Right ventricle myocardium inferior (tissue), 1 donor: ENCODE measurements at places on chromosomes 7 and 10. TPM values are rescaled to one million over a fixed set of nuclear protein-coding genes. Genes with fewer than 3 reads are reported as not detected.

- no peak for DNase-seq
These were observed 4.8 kb upstream of the HYCC1 start for GRCh38 chr7:23018750-23019149.

DNA sequence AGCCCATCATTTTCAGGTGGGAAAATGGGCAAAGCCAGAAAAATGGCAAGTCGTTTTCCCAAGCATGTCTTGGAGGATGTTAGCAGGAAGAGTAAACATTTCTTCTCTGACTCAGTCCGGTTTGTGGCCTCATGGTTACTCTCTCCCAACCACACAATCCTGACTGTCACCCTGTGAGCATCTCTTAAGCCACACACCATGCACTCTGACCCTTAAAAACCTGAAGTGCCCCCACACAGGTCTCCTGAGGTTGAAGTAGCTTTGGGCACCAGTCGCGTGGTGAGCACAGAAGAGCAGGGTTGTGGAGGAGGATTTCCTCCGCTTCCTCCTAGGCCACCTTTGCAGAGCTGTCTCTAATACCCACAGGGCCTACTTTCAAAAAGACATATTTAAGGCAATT is 387.3 kb upstream of the NPVF start:
- no peak for DNase-seq

DNA sequence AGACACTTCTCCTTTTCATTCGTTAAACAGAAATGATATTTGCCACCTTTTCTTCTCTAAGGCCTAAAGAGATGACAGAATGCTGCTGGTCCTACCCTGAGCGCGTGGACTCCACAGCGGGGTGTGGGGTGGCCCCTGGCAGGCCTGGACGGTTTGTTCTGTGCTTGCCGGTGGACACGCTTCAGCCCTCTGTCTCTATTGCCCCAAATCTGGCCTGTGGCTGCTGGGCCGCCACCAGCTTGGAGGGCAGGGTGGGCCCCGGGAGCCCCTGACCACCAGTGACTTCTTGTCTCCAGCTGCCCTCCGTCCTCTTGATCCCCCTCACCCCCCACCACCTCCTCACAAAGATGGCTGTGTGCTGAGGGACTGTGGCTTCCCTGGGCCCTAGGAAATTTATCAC is 5.7 kb downstream of the CHST3 start:
- no peak for DNase-seq

DNA sequence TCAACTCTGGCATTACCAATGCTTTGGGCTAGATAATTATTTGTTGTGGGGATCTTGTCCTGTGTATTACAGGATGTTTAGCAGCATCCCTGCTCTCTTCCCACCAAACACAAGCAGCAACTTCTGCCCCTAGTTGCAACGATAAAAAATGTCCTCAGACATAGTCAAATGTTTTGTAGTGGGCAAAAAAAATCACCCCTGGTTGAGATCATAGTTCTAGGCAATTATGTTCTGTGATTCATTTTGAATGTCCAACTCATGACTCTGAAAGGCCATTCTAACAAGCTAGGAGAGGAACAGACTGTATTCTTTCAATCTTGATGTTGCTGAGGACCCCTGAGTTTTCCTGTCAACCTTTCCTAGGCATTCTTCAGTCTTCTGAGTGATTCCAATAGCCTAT is 79.5 kb downstream of the RTKN2 start:
- DNase-seq, result no peak

GRCh38 chr10:98790817-98791216 is 344.1 kb upstream of the HPS1 start:
- no peak for DNase-seq

Gene ZNF32
- 52.7 TPM for total RNA-seq

Gene RNF32
- total RNA-seq, result 0.30 TPM
